ENCODE measurements at places on chromosomes 5 and 9. TPM values are rescaled to one million over a fixed set of nuclear protein-coding genes. Genes with fewer than 3 reads are reported as not detected.

OR13C4 gene
- not detected for polyA plus RNA-seq

CA9 gene
- polyA plus RNA-seq: not detected

PCDHB10 gene
- polyA plus RNA-seq: 3.6 TPM

CCDC180 gene
- 2.2 TPM for polyA plus RNA-seq

PRPF4 gene
- 8.3 TPM for polyA plus RNA-seq

ARSI gene
- not detected for polyA plus RNA-seq

NKD2 gene
- 0.48 TPM for polyA plus RNA-seq

GLDC gene
- polyA plus RNA-seq: 20.2 TPM

MARCOL gene
- not detected for polyA plus RNA-seq

TMEM252 gene
- polyA plus RNA-seq: not detected

SGCD gene
- 4.5 TPM for polyA plus RNA-seq

IFNB1 gene
- not detected for polyA plus RNA-seq

MYO10 gene
- 99.8 TPM for polyA plus RNA-seq

RFESD gene
- polyA plus RNA-seq: 11.6 TPM

GABRG2 gene
- 568 TPM for polyA plus RNA-seq

MSMP gene
- polyA plus RNA-seq: not detected

SLCO4C1 gene
- polyA plus RNA-seq: 0.90 TPM

SH3GL2 gene
- 328 TPM for polyA plus RNA-seq

PPP3R2 gene
- 0.31 TPM for polyA plus RNA-seq

HMMR gene
- polyA plus RNA-seq: not detected

Data from Purkinje cell (primary cell).